GM03348 (cell line): ENCODE measurements at places on chromosomes 1 and 21.

- peak; percentile 49 for DNase-seq
Observed at GRCh38 chr1:228007049-228007800, 427 bp downstream of the WNT3A start.

GRCh38 chr21:32138658-32139057 lies 140.2 kb downstream of the MIS18A start:
- no peak for DNase-seq

GRCh38 chr21:25750085-25750484 lies 15.3 kb downstream of the GABPA start:
- DNase-seq: no peak

DNA sequence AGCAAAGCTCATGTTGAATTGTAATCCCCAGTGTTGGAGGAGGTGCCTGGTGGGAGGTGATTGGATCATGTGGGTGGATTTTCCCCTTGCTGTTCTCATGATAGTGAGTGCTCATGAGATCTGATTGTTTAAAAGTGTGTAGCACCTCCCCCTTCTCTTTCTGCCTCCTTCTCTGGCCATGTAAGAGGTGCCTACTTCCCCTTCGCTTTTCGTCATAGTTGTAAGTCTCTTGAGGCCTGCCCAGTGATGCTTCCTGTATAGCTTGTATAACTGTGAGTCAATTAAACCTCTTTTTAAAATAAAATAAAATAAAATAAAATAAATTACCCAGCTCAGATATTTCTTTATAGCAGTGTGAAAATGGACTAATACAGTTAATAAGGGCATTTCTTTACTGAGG lies 1025.7 kb downstream of the PLA2G4A start:
- no peak for DNase-seq
